ENCODE measurements at places on chromosomes 3 and 15.

- no peak for DNase-seq
Measured at GRCh38 chr15:74442604-74443003, 8.8 kb upstream of the SEMA7A start.

DNA sequence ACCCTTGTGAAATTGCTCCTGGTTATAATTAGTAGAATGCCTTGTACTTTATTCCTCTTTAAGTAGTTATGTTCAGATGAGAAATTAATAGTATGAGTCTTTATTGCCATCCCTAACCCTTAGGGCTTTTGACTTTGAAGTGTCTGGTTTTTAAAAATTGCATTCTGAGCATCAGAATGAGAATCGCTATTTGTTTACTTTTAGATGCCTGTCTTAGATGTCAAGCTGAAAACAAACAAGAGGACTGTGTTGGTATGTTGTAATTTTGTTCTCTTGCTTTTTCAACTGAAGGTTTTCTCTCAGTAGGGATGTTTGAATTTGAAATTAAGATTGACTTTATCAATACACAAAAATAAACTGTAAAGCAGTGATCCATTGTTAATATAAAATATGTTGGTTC, 5.2 kb downstream of the RNF7 start:
- DNase-seq, result no peak

DNA sequence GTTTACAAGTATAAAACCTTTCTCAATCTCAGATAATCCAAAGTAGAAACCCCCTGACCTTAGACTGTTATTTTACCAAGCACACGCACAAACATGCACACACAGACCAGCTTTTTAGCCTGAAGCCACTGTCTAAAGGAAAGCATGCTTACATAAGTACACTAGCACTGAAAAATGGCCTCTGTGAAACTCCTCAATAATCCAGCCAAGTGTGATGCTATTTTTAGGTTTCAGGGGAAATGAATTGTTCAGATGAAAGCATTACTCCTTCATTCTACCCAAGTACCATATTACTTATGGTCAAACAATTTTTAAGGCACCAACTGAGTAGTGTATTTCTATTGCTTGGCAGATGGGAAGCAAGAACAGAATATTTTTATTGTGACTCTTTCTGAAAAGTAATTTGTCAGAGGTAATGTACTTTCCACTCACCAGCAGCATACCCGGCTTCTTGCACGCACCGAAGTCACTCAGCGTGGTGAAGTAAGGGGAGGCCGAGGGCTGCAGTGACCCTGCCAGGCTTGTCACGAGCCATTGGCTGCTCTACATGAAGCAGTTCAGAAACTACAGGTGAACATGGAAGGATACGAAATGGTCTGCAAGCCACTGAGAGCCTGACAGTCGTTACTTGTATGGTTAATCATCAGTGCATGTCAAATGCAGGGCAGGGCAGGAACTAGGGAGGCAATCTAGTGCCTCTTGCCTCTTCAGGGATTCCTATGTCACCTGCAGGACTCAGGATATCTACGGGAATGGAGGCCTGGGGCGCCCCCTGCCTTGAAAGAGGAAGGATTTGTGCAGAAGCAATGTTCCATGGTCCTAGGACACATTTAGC, 106.7 kb downstream of the GABRB3 start:
- no peak for DNase-seq

GRCh38 chr3:197953881-197954280, 3.9 kb downstream of the RPL35A start:
- DNase-seq, result peak; percentile 76

GRCh38 chr3:5347486-5347885, 160.0 kb downstream of the EDEM1 start:
- DNase-seq, result no peak
